Daoy (cell line): ENCODE measurements at places on chromosomes 7 and 10.
A peak's percentile ranks its signal among the peaks of the same experiment; 100 is the strongest.

DNA sequence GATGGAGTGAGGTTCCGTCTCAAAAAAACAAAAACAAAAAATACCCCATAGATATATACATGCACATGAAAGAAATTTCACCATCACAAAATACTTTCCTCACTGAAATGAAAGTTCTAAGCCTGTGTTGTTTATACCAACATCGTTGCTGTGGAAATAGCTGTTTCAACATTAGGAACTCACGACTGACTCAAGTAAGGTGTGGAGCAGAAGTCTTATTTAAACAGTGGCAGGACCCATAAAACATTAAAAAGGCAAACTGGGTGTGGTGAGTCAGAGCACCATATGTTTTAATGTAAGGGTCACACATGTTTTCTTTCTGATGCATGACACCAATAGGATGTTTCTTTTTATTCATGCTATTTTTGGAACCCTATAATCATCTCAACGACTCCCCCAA, 48.3 kb downstream of the BAIAP2L1 start:
- peak; percentile 66 for DNase-seq

DNA sequence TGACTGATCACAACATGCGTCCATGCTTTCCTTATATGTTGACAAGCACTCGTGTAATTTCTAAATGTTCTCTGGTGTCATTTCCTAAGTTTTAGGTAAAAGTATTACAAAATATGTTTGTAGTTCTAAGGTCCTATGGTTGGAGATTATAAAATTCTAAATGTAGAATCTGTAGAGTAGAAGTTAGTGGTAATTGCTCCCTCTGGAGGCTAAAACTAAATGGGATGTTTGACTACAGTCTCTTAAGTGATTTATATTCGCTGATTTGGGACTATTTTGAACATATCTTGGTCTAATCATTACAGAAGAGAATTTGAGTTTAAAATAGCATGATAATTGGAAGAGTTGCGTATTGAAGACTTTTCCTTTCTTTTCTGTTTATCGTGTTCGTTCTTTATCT, 74.1 kb downstream of the ZMYND11 start:
- no peak for DNase-seq

DNA sequence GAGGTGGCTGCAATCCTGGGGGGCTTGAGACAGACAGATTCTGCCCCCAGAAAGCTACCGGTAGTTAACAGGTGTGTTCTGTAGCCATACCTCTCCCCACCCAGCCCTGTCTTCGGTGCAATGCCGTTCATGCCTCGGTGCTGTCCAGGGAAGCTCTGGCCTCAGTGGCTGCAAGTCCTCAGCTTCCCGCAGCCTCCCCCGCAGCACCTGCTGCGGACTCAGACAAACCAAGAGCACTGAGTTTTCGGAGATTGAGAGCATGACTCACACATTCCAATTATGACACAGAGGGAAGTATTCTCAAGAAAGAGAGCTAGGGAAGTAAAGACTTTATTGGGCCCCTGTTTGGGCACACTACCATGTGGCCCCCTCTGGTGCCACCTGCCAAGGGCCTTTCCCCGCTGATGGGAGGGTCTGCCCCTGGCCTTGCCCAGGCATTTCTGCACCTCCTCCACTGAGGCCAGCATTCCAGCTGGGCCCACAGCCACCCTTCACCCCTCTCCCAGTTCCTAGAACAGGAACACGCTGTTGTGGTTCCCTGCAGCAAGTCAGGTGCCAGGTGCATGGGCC, 30.2 kb upstream of the EZH2 start:
- peak; percentile 88 for DNase-seq

DNA sequence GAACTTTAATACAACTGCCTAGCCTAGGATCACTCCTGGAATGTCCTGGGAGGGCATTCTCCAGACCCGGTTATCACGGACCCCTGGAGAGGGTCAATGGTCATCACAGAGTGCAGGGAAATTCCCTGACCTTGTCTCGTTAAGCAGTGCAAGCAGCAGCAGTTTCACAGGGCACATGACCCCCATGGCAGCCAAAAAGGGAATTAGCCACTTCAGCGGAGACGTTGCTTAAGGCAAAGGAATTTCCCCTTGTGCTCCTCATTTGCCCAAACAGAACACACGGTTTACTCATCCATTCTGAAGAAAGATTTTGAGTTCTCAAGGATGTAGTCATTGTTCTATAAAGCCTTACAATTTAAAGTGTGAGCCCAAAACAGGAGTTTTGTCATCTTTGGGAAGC, 260.3 kb downstream of the SNX13 start:
- peak; percentile 92 for DNase-seq

DNA sequence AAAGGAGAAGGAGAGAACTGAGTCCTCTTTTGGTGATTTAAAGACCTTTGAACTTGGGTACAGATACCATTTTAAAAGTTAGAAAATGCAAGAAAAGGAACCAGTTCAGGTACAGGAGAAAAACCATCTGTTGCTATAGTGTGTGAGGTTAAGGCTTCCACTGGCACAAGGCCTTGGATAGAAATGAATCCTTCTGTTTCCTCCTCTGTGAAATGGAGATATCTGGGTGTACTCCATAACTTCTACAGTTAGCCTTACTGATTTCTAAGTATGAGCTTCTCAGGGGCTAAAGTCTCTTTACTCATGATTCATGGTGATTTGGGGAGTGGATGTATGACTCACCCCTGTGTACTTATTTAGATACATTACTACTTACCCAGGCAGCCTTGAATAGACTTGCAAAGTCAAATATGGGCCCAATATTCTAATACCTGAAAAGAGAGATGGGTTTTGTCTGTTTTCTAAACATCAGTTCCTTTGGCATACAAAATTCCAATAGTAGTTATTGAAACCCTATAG, 117.2 kb upstream of the ADO start:
- DNase-seq, result peak; percentile 5

- no peak for DNase-seq
These were observed 108.3 kb upstream of the CDK6 start for GRCh38 chr7:92944633-92945032.

- DNase-seq, result peak; percentile 49
These were observed 46.2 kb downstream of the LAMB4 start for GRCh38 chr7:108083980-108084379.

GRCh38 chr10:11063856-11064255, 46.2 kb downstream of the CELF2 start:
- no peak for DNase-seq

DNA sequence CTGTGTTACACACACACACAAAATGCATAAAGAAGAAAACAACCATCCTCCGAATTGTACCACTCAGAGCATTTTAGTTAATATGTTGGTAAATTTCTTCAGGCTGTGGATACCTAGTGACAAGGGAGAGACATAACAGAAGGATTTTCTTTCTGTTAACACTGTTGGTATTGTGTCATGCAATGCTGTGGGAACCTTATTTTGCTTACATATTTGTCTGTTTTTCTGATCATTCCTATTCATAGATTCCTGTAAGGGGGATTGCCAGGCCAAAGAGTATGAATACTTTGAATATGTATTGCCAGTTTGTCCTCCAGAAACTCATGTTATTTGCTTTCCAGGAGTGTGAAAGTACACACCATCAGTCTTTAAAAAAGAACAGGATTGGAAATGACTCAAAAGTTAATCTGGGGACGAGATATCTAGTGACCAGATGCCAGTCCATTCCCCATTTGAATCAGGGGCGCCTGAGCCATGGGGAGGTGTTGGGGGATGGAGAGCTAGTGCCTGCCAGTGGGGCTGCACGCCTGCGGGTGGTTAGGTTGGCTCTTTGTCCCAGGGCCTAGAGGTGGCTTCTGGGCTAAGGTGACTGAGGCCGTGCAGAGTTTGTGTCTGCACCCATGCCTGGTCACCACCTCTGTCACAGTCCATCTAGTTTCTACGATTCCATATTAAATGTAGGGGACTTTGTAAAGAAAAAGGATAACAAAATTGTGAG, 142.0 kb downstream of the PTPN20 start:
- no peak for DNase-seq

DNA sequence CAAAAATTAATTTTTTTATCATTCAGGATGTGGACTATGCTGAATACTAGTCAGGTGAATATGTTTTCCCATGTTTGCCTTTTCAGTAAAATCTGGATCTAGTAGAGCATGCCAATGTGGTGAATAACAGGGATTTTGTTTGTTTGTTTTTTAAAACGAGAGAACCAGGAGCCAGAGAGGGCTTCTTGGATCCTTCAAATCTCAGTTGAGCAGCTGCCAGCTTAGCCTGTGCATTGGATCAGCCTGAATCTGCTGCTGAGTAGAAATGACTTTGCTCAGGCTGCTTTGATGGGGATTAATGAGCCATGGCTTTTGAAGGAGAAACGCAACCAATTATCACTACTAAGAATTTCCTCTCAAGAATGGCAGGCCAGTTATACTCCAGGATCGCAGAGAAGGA, 493.8 kb downstream of the ARL4A start:
- peak; percentile 10 for DNase-seq

DNA sequence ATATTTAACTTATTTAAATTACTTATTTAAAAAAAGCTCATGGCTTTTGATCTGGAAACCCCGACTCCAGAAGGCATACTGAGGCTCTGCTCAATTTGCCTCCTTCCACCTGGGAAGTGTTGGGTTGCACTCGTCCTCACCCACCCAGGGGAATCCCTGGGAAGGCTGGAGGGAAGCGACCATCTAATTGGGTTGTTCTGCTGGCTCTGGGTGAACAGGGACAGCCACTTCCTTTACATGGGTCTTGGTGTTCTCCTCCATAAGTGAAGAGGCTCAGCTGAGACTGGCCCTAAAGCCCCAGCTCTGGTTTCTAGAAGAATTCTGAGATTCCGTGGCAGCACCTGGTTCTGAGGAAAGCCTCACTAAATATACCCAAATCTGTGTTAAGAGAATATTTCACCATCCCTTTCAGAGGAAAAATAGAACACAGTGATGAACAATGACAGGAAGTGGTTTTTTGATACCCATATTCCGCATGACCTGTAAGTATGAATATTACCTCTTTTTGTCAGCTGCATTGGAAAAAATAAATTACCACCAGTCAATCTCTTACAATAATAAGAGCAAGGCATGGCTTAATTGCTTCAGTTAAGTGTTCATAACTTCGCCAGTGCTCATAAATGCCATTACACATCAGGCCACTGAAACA, 131.1 kb upstream of the SHH start:
- no peak for DNase-seq

DNA sequence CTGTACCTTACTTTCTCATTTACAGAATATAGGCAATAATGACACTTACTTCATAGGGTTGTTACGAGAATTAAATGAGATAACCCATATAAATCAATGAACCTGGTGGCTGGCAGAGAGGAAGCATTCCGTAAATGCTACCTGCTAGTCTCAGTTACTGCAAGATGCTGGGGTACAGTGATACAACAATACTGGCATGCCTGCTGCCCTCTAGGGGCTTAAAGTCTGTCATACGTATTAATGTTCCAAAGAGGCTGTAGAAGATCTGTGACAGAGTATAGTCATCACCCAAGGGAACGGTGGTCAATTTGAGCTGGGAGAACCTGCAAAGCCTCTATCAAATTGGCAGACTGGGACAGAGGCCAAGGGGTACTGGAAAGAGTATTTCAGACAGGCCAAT, 421.5 kb downstream of the GPAM start:
- no peak for DNase-seq

DNA sequence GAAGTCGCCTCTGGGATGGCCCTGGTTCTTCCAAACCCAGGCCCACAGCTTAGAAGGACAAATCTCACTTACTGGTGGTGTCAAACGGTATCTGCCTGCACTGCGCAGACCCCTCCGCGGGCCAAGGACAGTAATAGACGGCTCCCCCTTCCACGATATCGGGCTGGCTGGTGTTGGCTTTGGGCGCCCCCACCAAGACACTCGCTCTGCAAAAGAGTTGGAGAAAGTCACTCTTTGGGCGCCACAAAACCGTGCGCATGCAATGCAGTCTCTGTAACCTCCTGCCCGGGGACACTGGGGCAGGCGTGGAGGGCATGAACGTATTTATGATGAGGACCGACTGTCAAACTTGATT, 1.1 kb downstream of the ITGA8 start:
- no peak for DNase-seq

- DNase-seq, result no peak
These were observed 9.6 kb upstream of the CYREN start for GRCh38 chr7:135180122-135180521.

- DNase-seq, result no peak
These were observed 367.0 kb upstream of the MGMT start for GRCh38 chr10:129099992-129100391.

- DNase-seq, result no peak
These were observed 191.8 kb downstream of the TRIL start for GRCh38 chr7:28766359-28766758.

DNA sequence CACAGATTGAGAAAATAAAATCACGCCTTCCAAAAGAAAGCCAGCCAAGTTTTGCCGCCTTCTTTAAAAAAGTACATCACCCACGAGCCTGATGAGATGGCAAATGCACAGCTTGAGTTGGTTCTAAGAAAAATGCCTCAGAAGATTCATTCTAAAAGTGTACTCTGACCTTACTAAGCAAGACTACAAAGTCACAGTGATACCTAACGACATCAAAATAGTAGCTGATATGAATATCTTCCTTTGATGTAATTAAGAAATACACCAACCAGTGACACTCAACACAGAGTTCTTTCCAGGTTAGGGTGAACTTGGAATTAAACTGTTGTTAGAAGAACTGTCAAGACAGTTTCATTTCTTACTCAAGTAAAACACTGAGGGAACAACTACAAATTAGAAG, 78.0 kb upstream of the AMPH start:
- DNase-seq, result no peak

DNA sequence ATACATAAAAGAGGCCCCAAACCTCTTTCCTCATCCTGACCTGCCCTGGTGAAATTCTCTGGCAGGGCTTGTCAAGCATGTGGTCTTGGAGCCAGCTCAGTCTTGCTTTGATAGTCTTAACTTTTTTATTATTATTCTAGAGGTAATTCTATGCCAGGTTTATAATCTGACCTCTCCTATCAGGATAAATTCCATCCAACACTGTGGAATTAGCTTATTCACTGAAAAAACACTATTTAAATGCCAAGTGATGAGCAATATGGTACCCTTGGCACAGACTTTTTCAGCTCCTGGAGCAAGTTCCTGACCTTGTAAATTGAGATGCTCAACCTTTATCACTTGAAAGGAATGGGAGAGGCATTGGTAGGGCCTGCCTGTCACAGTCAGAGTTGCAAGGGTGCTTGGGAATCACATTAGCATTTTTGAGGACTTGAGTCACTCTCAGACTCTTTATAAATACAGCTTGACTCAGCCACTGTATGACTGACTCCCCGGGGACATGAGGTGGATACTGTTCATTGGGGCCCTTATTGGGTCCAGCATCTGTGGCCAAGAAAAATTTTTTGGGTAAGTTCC, at the start of gene CPA4:
CPA4 (plus strand) TSS at position 480 of the 576 bp plus-strand sequence; CDS start at position 500, 20 bp downstream.
- peak; percentile 99 for DNase-seq

- DNase-seq, result no peak
These were observed 40.6 kb upstream of the SEPTIN7 start for GRCh38 chr7:35760143-35760745.

- DNase-seq, result no peak
These were observed 69.5 kb downstream of the ARID5B start for GRCh38 chr10:61971003-61971325.
